MCF 10A (cell line): ENCODE measurements at places on chromosomes 1 and 21. TPM values are rescaled to one million over a fixed set of nuclear protein-coding genes. Genes with fewer than 3 reads are reported as not detected.
A peak's percentile ranks its signal among the peaks of the same experiment; 100 is the strongest.

Gene NPR1
- not detected in 2 replicates for total RNA-seq

Gene KCNK2
- total RNA-seq = 2.9 and 5.7 TPM in 2 replicates

Gene TCHHL1
- not detected in 2 replicates for total RNA-seq

Gene WASF2
- 131 and 154 TPM in 2 replicates for total RNA-seq

Gene CFHR4
- not detected in 2 replicates for total RNA-seq

Gene FMOD
- total RNA-seq = not detected in 2 replicates

Gene IFI6
- 3.8 and 5.8 TPM in 2 replicates for total RNA-seq

Gene KCNE2
- total RNA-seq = not detected in 2 replicates

Gene TP73
- total RNA-seq = 0.37 and 0.82 TPM in 2 replicates

Gene SYCP1
- total RNA-seq = not detected in 2 replicates

DNA sequence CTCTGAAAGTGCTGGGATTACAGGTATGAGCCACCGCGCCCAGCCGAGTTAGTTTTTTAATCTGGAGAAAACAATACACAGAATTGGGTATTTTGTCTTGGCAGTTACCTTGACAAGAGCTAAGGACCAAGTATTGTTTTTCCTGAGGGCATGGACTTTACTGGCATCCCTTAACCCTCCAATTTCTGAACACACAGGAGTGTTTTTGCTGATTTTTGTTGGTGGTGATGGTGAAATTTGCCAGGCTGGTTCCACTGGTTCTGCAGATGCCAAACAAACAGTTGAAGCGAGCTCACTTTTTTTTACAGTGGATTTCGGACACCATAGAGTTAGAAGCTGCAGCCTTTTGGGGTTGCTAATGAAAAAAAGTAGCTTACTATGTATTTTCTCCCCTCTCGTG is 37.2 kb upstream of the SH3D21 start:
- peaks cover 60% of the 10 kb centered on the region for H3K36me3 ChIP-seq
- H3K4me1 ChIP-seq = peaks cover 5% of the 10 kb centered on the region

- H3K27ac ChIP-seq = no peak overlapping the region
- peaks cover 6% of the 10 kb centered on the region for H3K36me3 ChIP-seq
- H3K4me3 ChIP-seq = no peak overlapping the region
- H3K27me3 ChIP-seq = no peaks in the 10 kb centered on the region
- H3K4me1 ChIP-seq = peaks cover 5% of the 10 kb centered on the region
Observed at GRCh38 chr1:59814180-59814900, 409 bp upstream of the HOOK1 start.

DNA sequence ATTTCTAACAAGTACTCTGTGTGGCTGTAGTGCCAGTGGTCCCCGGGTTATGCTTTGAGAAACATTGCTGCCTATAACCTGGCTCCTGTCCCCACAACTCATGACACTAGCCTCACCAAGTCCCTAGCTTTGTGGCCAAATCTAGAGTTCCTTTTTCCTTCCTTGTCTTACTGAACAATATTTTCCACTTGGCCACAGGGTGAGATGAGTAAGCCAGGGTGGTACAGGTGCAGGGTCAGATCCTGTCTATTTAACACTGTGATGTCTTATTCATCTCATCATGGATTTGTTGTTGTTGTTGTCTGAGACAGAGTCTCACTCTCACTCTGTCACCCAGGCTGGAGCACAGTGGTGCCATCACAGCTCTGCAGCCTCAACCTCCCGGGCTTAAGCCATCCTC is 18.6 kb downstream of the ARMH1 start:
- no peaks in the 10 kb centered on the region for H3K27me3 ChIP-seq
- no peaks in the 10 kb centered on the region for H3K36me3 ChIP-seq
- H3K4me3 ChIP-seq = no peak overlapping the region
- DNase-seq = no peak

DNA sequence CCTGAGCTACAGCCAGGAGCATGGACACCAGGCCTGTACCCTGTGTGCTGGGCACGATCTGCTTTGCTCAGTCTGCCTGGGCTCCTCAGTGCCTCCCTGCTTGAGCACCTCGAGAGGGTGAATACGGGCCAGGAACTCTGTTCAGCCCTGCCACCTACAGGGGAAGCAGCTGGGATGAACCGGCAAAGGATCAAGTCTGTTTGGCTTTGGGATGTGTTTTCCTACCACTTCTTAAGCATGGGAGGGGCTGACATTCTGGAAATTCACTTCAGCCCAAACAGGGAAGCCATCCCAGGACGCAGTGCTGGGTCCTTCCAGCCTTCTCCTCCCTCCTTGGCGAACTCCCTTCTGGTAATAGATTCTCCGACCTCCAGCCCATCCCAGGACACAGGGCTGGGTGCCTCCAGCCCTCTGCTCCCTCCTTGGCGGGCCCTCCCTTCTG is 55.8 kb upstream of the SELENON start:
- peak; percentile 45 for DNase-seq
- no peak overlapping the region for H3K27ac ChIP-seq
- peaks cover 6% of the 10 kb centered on the region for H3K4me1 ChIP-seq
- no peak overlapping the region for H3K4me3 ChIP-seq
- peaks cover 32% of the 10 kb centered on the region for H3K27me3 ChIP-seq

DNA sequence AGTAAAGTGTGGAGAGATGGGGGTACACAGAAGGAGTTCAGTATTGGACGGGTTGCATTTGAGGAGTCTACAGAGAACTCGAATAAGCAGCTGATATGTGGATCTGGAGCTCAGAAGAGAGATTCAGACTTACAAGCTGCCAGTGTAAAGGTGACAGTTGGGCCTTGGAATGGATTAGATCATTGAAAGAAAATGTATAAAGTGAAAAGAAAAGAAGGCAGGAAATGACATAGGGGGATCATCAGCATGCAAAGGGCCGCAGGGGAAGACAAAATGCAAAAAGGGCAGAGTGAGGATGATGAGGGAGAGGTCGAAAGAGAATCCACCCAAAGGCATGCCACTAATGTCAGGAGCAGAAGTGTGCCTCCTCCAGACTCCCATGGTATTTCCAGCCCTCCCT is 273.3 kb downstream of the TNR start:
- peaks cover 72% of the 10 kb centered on the region for H3K27me3 ChIP-seq
- H3K36me3 ChIP-seq = peaks cover 5% of the 10 kb centered on the region

GRCh38 chr1:78441921-78442320 is 48.9 kb upstream of the PTGFR start:
- peak; percentile 18 for DNase-seq
- no peaks in the 10 kb centered on the region for H3K36me3 ChIP-seq
- H3K27me3 ChIP-seq = no peaks in the 10 kb centered on the region

GRCh38 chr1:71053146-71053545 is 5.5 kb upstream of the PTGER3 start:
- H3K4me1 ChIP-seq = no peaks in the 10 kb centered on the region
- peaks cover 21% of the 10 kb centered on the region for H3K27me3 ChIP-seq
- H3K4me3 ChIP-seq = no peak overlapping the region
- H3K36me3 ChIP-seq = peaks cover 25% of the 10 kb centered on the region
- H3K27ac ChIP-seq = no peak overlapping the region
- DNase-seq = peak; percentile 15

- no peak overlapping the region for H3K27ac ChIP-seq
- no peak overlapping the region for H3K4me3 ChIP-seq
- DNase-seq = no peak
- no peaks in the 10 kb centered on the region for H3K27me3 ChIP-seq
Observed at GRCh38 chr21:42401820-42402251, 1.9 kb upstream of the UBASH3A start.

DNA sequence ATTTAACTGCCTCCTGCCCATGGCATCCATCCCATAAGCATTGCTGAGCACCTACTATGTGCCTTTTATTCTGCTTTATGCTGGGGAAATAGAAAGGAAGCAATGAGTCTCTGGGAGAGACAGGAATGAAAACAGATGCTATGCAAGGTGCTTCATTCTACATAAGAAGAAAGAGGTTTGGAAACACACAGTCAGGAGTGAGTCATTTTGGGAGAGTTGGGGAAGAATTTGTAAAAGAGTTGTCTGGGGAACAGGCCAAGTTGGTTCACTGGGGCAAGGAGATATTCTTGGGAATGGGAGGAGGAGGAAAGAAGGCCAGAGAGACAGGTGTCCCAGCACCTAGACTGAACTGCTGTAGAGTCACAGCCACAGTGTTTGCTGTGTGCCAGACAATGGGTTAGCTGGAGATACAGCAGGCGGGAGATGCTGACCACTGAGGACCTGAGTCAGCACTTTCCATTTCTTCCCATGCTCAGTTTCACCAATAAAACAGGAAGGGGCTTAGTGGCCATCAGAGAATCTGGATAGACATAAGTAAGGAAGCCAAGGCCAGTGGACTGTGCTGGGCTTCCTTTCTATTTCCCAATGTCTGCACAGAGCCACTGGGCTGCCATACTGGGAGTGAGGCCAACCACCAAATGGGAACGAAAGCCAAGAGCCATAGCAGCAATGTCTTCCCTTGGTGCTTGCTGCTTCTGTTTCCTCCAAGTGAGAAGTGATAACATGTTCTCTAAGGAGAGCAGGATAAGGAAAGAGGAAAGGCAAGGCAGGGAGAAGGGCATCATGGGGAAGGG is 187.7 kb upstream of the USP24 start:
- no peak overlapping the region for H3K4me3 ChIP-seq
- no peak overlapping the region for H3K27ac ChIP-seq
- H3K36me3 ChIP-seq = no peaks in the 10 kb centered on the region
- no peaks in the 10 kb centered on the region for H3K27me3 ChIP-seq
- DNase-seq = peak; percentile 46
- H3K4me1 ChIP-seq = peaks cover 13% of the 10 kb centered on the region

GRCh38 chr1:158071138-158071537 is 77.7 kb downstream of the KIRREL1 start:
- H3K4me1 ChIP-seq = peaks cover 24% of the 10 kb centered on the region
- H3K4me3 ChIP-seq = no peak overlapping the region
- H3K27me3 ChIP-seq = no peaks in the 10 kb centered on the region
- H3K27ac ChIP-seq = no peak overlapping the region

GRCh38 chr1:165444897-165445370 is at the start of gene RXRG:
RXRG (minus strand) TSS chr1:165445126; CDS start chr1:165444893, 233 bp downstream.
- H3K4me3 ChIP-seq = no peak within 1 kb of the TSS
- no peaks in the 10 kb centered on the region for H3K36me3 ChIP-seq
- no peak within 1 kb of the TSS for H3K27ac ChIP-seq
- no peaks in the 10 kb centered on the region for H3K4me1 ChIP-seq

- H3K27ac ChIP-seq = peak overlapping the region; percentile 1
- peak overlapping the region; percentile 60 for H3K4me3 ChIP-seq
- peaks cover 41% of the 10 kb centered on the region for H3K4me1 ChIP-seq
- H3K36me3 ChIP-seq = no peaks in the 10 kb centered on the region
- DNase-seq = peak; percentile 90
Observed at GRCh38 chr1:152189657-152190442, 30.8 kb upstream of the RPTN start.

GRCh38 chr1:26820784-26821269 is 5.7 kb upstream of the ZDHHC18 start:
- no peak overlapping the region for H3K27ac ChIP-seq
- no peak overlapping the region for H3K4me3 ChIP-seq
- DNase-seq = no peak
- peaks cover 6% of the 10 kb centered on the region for H3K4me1 ChIP-seq
- no peaks in the 10 kb centered on the region for H3K36me3 ChIP-seq

DNA sequence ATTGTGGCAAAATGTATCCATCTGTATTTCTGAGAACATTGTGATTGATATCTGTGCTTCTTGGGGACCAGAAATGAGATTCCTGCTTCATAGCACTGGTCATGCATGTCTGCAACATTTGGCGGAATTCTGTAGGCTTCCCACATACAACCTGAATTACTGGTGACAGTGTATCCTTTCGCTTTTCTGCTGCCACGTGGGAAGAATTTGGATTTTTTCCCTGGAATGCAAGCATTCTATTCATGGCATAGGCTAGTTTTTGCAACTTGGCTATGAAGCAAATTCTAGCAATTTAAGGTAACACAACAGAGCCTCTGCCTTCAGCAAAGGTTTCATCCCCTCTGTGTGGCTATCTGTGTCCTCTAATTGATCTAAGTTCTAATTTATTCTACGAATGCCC is 85.9 kb downstream of the BCAR3 start:
- peak overlapping the region; percentile 63 for H3K27ac ChIP-seq
- H3K36me3 ChIP-seq = peaks cover 39% of the 10 kb centered on the region
- DNase-seq = no peak
- peaks cover 74% of the 10 kb centered on the region for H3K4me1 ChIP-seq
- no peaks in the 10 kb centered on the region for H3K27me3 ChIP-seq
- H3K4me3 ChIP-seq = no peak overlapping the region

- H3K4me1 ChIP-seq = peaks cover 6% of the 10 kb centered on the region
- peak overlapping the region; percentile 58 for H3K4me3 ChIP-seq
- DNase-seq = peak; percentile 76
Observed at GRCh38 chr1:6148497-6149241, 31.5 kb downstream of the CHD5 start.

- no peaks in the 10 kb centered on the region for H3K27me3 ChIP-seq
- no peaks in the 10 kb centered on the region for H3K36me3 ChIP-seq
- H3K4me3 ChIP-seq = peak overlapping the region; percentile 15
- H3K4me1 ChIP-seq = peaks cover 37% of the 10 kb centered on the region
- no peak for DNase-seq
Observed at GRCh38 chr1:27598295-27598687, 5.7 kb downstream of the AHDC1 start.

DNA sequence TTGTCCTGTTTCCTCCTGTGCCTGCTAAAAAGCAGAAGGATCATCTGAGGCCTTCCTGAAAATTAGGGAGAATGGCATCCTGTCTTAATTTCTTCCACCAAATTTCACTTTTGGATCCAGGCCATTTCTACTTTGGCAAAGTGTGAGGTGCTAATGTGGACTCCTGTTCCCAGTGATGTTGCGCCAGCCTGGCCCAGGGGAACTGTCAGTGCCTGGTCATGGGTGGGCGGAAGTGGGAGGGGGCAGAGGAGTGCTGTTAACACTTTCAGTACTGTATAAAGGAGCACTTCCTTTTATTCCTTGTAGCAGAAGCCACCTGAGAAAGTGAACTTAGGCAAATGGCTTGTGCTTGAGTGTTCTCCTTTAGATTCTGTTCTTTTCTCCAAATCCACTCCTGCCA is 19.9 kb downstream of the ELAPOR1 start:
- H3K27me3 ChIP-seq = no peaks in the 10 kb centered on the region
- H3K36me3 ChIP-seq = no peaks in the 10 kb centered on the region
- peak; percentile 33 for DNase-seq

GRCh38 chr1:155982106-155982505 is 3.8 kb upstream of the ARHGEF2 start:
- no peak for DNase-seq
- peak overlapping the region; percentile 81 for H3K4me3 ChIP-seq
- peak overlapping the region; percentile 90 for H3K27ac ChIP-seq
- H3K36me3 ChIP-seq = peaks cover 13% of the 10 kb centered on the region
- H3K4me1 ChIP-seq = peaks cover 63% of the 10 kb centered on the region

- no peaks in the 10 kb centered on the region for H3K36me3 ChIP-seq
- H3K4me3 ChIP-seq = no peak overlapping the region
- H3K27ac ChIP-seq = no peak overlapping the region
Observed at GRCh38 chr1:75554870-75555269, 56.0 kb downstream of the SLC44A5 start.

DNA sequence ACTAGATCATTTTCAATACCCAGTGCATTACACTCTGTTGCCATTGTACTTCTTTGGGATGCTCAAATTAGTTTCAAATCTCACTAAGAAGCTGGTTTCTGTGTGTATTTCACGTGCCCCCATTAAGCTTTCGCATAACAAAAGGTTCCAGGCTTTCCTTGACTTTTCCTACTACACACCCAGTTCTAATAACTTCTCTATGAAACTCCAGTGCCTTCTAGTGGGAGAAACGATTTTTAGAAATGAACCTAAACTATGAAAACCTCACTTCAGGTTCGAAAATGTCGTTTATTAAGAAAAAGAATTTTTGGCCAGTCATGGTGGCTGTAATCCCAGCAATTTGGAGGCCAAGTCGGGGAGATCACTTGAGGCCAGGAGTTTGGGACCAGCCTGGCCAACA is 2.8 kb downstream of the CFHR4 start:
- no peaks in the 10 kb centered on the region for H3K4me1 ChIP-seq
- peak; percentile 11 for DNase-seq
- H3K36me3 ChIP-seq = no peaks in the 10 kb centered on the region
- no peak overlapping the region for H3K4me3 ChIP-seq
- H3K27ac ChIP-seq = no peak overlapping the region
